ENCODE measurements at places on chromosomes 16 and 17.

DNA sequence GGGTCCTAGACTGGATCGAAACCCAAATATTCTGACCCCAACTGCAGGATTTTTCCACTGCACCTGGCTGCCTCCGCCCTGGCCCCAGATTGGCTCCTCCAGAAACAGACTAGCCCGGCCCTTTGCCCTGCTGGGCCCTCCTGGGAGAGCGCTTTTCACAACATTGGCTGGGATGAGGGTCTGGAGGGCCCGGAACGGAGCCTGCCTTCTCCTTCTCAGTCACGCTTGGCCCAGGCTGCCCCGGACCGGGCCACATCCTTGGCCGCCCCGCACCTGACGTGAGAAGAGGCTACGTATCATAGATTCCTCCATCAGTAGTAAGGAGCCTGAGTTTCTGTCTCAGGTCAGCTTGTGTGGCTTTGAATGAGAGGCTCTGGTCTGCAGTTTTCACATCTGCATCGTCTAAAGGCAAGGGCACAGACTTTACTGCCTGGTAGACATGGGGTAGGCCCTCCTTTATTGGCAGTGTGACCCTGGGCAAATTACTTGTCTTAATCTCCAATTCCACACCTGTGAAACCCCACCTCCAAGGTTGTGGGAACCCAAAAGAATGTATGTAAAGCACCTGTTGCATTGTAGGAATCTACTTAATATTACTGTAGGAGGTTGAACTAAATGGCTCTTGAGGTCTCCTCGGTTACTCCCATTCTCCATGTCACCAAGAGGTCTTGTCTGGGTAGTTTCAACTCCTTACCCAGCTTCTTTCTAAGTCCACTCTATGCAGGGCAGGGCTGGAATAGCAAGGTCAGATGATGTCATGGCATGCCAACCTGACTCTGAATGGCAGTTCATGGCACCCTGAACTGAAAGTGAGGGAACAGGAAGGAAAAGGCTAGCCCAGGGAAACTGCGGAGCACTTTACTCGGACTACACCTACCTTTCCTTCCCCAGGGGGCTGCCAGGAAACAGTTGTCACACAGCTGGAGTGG is 661 bp downstream of the LRRC3C start:
- peak; percentile 21 for DNase-seq

DNA sequence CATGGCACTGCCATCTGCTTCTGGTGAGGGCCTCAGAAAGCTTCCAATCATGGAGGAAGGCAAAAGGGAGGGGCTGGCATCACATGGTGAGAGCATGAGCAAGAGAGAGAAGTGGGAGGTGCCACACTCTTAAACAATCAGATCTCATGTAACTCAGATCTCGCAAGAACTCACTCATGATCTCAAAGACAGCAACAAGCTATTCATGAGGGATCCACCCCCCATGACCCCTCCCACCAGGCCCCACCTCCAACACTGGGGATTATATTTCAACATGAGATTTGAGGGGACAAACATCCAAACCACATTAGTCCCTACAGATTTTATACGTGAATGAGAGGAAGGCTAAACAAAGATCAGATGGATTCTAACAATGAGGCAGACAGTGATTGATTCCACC is 8.9 kb upstream of the TMEM132E start:
- no peak for DNase-seq

DNA sequence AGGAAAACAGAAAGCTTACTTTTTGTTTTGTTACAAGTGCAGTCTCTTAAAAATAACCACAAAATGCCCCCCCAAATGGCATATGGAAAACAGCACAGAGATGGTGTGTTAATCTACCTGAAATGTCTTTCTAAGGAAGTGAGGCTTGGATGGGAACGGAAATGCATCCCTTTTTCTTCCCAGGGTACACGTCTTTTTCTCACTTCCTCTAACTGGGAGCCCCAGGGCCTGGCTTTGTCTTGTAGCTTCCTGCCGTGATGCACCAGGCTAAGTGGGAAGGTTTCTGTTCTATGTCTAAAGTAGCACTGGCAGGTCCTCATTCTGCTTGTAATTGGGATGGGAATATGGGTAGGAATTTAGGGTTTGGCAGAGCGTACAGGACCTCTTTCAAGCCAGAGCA is 52.5 kb upstream of the CACNG3 start:
- no peak for DNase-seq

DNA sequence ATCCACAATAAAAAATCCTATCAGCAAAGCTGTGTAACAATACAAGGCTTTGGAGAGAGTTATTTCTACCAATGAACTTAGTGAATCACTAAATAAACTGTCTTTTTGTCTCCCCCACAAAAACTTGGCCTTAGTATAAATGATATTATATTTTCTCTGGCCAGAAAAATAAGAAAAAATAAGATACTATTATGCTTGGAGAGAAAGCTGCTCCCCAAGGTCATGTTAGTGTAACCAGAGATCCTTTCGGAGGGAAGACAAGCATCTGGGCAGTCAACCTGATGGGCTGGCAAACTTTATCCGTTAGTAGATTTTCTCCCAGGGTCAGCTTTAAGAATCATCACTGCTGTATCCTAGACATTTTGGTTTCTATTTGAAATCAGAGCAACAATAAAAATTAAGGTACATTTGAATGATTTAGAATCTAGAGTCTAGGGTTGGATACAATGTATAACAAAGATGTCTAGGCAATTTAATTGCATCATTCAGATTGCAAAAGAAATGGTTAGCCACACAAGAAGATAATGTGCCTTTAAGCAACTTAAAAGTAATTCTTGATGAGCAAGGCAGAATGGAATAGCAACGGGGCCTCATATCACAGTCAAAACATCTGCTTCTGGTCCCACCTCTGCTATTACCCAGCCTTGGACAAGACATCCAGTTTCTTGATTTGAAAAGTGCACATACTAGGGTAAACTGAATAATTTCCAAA is 280.4 kb downstream of the SLC39A11 start:
- DNase-seq: no peak

DNA sequence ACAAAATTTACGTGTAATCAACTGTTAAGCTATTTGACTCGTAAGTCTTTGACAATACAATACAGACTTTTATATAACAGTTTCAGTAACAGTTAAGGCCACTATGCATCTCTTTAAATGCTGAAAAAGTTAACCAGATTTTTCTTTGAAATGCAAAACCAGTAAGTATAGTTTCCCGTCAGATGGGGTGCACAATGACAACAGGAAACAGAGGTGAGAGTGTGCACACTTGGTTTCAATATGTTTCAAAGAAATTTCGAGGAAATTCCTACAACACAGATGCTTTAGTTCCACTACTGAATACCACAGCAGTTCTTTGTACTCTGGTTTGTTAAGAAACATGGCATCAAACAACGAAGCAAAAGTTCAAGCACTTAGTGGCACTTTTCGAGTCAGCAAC is 48.4 kb downstream of the RNF157 start:
- no peak for DNase-seq

GRCh38 chr17:67467500-67468455 is 90.7 kb downstream of the PITPNC1 start:
- no peak for DNase-seq
